MM.1S (cell line): ENCODE measurements at places on chromosomes 2 and 18.

DNA sequence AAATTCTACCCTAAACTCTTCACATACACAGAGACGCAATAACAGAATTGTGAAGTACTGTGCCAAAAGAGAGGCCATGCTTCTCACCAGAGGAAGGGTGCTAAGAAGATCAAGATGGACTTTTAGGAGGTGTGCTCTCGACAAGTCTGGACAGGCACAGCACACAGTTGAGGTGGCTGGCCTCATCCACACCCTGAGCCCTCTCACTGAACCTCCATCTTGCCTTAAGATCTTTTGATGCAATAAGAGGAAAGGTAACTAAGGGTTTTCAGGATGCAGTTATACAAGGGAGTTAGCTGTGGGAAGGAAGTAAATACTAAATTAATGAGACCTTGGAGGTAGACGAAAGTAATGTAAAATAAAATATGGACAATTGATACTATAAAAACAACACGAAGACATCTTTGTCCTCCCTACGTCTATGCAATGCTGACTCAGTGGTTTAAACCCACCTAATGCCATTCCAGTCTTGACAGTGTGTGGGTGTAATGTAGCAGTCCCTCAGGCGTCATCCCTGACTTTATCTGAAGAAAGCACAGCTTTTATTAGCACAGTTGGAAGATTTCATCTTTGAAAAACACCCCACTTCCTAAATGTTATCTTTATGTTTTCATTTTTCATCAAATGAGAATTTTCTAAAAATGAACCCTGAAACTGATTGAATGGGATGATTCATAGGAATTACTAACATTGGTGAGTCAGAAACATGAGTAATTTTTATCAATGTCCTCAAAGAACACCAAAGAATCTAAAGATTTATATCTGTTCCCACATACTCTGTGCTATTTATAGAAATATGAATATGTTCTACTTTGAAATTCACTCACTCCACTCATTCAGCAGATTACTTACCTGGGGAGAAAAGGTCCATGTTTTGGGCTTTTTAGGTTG is 34.0 kb upstream of the MALL start:
- H3K27me3 ChIP-seq, result no peaks in the 10 kb centered on the region
- H3K4me3 ChIP-seq, result no peak overlapping the region
- H3K36me3 ChIP-seq, result no peaks in the 10 kb centered on the region
- DNase-seq, result no peak

DNA sequence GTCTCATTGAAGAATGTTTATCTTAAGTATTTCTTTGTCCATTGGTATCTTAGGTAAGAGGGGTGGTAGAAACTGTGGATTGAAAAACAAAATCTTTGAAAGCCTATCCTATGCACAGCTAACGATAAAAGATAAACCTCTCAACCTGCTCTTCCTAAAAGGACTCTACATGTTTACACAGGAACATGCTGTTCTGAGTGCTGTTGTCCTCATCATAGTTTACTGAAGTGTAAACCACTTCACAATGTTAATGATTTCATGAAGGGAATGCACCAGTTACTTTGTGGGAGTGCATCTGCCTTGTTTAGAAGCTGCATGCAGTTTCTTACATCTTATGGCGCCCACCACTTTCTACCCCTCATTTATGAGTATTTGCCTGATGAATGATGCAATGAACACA is 1.2 kb downstream of the ACMSD start:
- H3K36me3 ChIP-seq, result no peaks in the 10 kb centered on the region
- no peak overlapping the region for H3K27ac ChIP-seq
- DNase-seq, result no peak

- H3K4me3 ChIP-seq, result no peak overlapping the region
- H3K27ac ChIP-seq, result no peak overlapping the region
- no peaks in the 10 kb centered on the region for H3K36me3 ChIP-seq
- no peaks in the 10 kb centered on the region for H3K27me3 ChIP-seq
- H3K4me1 ChIP-seq, result no peaks in the 10 kb centered on the region
- DNase-seq, result no peak
Measured at GRCh38 chr2:98815795-98816194, 84.9 kb upstream of the MGAT4A start.

DNA sequence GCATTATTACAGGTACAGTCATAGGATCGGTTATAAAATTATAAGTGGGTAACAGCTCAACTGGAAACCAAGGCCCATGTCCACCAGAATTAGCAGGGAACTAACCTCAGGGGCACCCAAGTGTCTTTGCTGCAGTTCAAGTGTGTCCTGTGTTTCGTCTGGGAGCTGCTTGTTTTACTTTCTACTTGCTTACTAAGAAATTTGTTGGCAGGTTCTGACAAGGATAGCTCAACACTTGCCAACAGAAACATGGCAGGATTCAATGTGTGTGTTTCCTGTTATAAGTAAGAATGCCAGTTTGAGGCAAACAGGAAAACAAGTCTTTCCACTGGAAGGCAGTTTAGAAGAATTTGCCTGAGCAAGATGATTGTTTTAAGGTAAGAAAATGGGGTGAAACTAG is 104.5 kb downstream of the EPHA4 start:
- no peak for DNase-seq
- no peak overlapping the region for H3K4me3 ChIP-seq
- H3K4me1 ChIP-seq, result peaks cover 29% of the 10 kb centered on the region
- no peaks in the 10 kb centered on the region for H3K27me3 ChIP-seq

- no peak overlapping the region for H3K4me3 ChIP-seq
- H3K27me3 ChIP-seq, result no peaks in the 10 kb centered on the region
- no peak overlapping the region for H3K27ac ChIP-seq
- DNase-seq, result no peak
- H3K36me3 ChIP-seq, result no peaks in the 10 kb centered on the region
Measured at GRCh38 chr18:73758446-73758845, 389.2 kb downstream of the FBXO15 start.

DNA sequence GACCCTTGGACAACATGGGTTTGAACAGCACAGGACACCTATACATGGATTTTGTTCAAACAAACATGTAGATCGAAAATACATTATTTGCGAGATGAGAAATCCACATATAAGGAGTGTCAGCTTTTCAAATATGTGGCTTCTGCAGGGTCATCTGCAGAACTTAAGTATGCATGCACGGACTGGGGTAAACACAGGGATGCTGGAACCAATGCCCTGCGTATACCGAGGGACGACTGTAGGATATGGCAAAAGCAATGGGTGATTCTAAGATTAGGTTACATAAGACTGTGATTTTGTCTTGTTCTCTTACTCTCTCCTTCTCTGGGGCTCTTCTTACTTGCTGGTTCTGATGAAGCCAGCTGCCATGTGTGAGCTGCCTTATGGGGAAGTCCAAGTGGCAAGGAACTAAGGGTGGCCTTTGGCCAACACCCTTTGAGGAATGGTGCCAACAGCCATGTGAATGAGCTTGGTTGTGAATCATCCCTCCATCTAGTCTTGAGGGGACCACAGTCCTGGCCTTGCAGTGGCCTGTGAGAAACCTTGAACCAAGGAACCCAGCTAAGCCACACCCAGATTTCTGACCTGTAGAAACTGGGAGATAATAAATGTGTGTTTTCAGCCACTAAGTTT is 66.5 kb downstream of the EVA1A start:
- no peak for DNase-seq
- H3K27me3 ChIP-seq, result no peaks in the 10 kb centered on the region
- no peak overlapping the region for H3K4me3 ChIP-seq
- no peaks in the 10 kb centered on the region for H3K36me3 ChIP-seq
- H3K27ac ChIP-seq, result no peak overlapping the region
- no peaks in the 10 kb centered on the region for H3K4me1 ChIP-seq

GRCh38 chr2:121232626-121233265 is 52.3 kb downstream of the TFCP2L1 start:
- H3K36me3 ChIP-seq, result no peaks in the 10 kb centered on the region
- DNase-seq, result no peak
- H3K27me3 ChIP-seq, result no peaks in the 10 kb centered on the region
- H3K4me3 ChIP-seq, result no peak overlapping the region
- H3K27ac ChIP-seq, result no peak overlapping the region
- H3K4me1 ChIP-seq, result no peaks in the 10 kb centered on the region

DNA sequence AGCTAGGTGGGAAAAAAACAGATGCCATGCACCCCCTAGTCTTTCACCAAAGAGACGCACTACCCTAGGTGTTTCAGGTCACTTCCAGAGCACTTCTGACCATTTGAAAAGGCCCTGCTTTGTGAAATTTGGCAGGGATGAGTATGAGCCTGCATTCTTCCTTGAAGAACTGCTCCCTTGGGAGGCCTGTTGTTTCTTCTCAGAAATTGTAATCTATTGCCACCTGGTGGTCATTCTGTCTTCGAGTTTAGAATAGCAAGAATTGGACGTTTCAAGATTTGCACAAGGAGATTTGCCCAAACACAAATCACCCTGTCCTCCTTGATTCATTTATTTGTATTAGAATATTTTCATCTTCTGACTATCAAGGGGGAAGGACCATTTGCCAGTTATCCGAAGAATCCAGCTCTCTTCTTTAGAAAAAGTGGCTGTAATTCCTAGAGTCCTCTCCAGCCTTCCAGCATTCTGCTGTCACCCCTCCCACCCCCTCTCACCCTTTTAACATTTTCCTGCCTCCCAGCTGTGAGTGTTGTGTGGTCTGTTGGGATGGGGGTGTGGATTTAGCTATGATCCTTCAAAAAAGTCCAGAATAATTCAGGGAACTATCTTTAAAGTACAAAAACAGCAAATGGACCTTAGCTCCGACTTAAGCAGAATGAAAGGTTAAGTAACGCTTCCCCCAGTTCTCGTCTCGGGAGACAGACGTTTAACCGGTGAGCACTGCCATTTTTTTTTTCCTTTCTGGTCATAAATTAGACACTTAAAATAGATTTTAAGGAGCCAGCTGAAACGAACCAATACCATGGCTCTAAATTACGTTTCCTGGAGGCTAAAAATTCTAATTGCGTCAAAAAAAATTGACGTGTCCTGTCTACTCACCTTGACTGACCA is 3.7 kb upstream of the GAD1 start:
- DNase-seq, result peak; percentile 73
- H3K4me3 ChIP-seq, result no peak overlapping the region
- H3K36me3 ChIP-seq, result no peaks in the 10 kb centered on the region
- H3K27me3 ChIP-seq, result peaks cover 36% of the 10 kb centered on the region
- peaks cover 9% of the 10 kb centered on the region; the same call in 1 of the 2 replicates for H3K4me1 ChIP-seq

- H3K27ac ChIP-seq, result no peak overlapping the region
- no peaks in the 10 kb centered on the region for H3K36me3 ChIP-seq
Measured at GRCh38 chr18:59839931-59840685, 59.7 kb upstream of the PMAIP1 start.

- DNase-seq, result no peak
- H3K4me1 ChIP-seq, result no peaks in the 10 kb centered on the region
- no peaks in the 10 kb centered on the region for H3K27me3 ChIP-seq
- no peak overlapping the region for H3K4me3 ChIP-seq
- no peak overlapping the region for H3K27ac ChIP-seq
- no peaks in the 10 kb centered on the region for H3K36me3 ChIP-seq
Measured at GRCh38 chr2:118993392-118993752, 51.4 kb downstream of the MARCO start.

DNA sequence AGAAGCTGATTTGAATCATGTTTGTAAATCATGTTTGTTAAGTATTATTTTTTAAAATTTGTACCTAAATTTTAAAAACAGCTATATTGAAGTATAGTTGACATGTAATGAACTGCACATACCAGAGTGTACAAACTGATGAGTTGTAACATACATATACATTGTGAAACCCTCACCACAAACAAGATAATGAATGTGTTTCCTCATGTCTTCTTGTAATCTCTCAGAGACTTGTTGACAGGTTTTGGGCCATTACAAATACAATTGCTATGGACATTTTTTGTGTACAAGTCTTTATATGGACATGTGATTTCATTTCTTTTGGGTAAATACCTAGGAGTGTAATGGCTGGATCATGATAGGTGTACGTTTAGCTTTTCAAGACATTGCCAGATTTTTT is 21.5 kb downstream of the WDR43 start:
- DNase-seq, result no peak
- no peak overlapping the region for H3K4me3 ChIP-seq
- no peaks in the 10 kb centered on the region for H3K4me1 ChIP-seq
- H3K27ac ChIP-seq, result no peak overlapping the region
- peaks cover 23% of the 10 kb centered on the region for H3K36me3 ChIP-seq
- no peaks in the 10 kb centered on the region for H3K27me3 ChIP-seq

DNA sequence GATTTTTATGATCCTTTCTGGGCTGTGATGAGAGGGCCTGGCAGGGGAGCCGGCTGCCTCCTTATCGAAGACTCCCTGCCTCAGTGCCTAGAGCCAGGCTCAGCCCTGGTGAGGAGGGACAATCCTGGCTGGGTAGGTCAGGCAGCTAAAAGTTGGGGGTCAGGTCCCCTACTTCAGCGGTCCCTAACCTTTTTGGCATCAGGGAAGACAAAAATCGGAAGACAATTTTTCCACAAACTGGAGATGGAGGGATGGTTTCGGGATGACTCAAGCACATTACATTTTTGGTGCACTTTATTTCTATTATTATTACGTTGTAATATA is 53.1 kb downstream of the HS1BP3 start:
- H3K27me3 ChIP-seq, result no peaks in the 10 kb centered on the region
- no peak overlapping the region for H3K27ac ChIP-seq
- H3K4me1 ChIP-seq, result peaks cover 37% of the 10 kb centered on the region
- no peak overlapping the region for H3K4me3 ChIP-seq
- no peak for DNase-seq

- H3K4me1 ChIP-seq, result no peaks in the 10 kb centered on the region
- no peaks in the 10 kb centered on the region for H3K36me3 ChIP-seq
- no peak overlapping the region for H3K27ac ChIP-seq
- peaks cover 50% of the 10 kb centered on the region for H3K27me3 ChIP-seq
- no peak overlapping the region for H3K4me3 ChIP-seq
Measured at GRCh38 chr2:219624565-219624964, 2.9 kb upstream of the SLC4A3 start.

DNA sequence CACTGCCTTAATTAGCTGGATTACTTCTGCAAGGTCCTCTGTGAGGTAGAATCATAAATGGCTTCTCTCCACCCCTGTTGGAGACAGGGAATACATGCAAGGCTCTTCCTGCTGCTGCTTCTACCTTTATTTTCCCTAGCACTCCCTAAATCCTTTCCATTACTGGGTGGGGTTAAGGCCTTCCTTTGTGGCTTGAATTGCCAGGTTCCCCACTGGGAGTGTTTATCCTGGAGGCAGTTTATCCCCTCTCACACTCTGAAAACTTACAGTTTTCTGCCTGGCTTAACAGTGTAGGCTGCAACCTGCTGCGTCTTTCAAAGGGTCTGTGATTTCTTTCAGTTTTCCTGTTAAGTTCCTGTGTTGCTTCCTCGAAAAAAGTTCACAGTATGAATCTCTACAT is 1062.3 kb upstream of the CRIM1 start:
- DNase-seq, result no peak
- no peak overlapping the region for H3K4me3 ChIP-seq
- no peaks in the 10 kb centered on the region for H3K27me3 ChIP-seq
- H3K36me3 ChIP-seq, result no peaks in the 10 kb centered on the region
- no peaks in the 10 kb centered on the region for H3K4me1 ChIP-seq
